ENCODE measurements at places on chromosomes 11 and 22. TPM values are rescaled to one million over a fixed set of nuclear protein-coding genes. Genes with fewer than 3 reads are reported as not detected.

DNA sequence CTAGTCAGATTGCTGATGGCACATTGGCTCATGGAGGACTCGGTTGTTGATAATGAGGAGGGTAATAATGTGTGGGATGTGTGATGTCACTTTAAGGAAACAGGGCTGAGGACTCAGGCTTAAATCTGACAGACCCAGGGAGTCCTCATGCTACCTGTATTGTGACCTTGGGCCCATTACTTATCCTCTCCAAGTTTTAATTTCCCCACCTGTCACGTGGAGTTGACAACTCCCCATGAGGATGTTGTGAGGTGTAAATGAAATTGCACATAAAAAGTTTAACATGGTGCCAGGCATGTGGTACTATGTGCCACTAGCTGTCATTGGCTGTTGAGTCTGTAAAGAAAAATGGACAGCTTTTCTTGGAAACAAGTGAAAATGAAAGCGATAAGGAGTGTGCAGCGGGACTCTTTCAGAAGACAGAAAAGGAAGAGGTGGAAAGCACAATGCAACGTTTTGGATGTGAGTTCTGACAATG, 15.3 kb downstream of the IL10RA start:
- H3K27ac ChIP-seq, result no peak overlapping the region
- no peak overlapping the region for H3K4me3 ChIP-seq
- H3K27me3 ChIP-seq, result no peaks in the 10 kb centered on the region
- DNase-seq, result no peak
- no peaks in the 10 kb centered on the region for H3K4me1 ChIP-seq

GRCh38 chr11:133794205-133794604, 51.1 kb downstream of the SPATA19 start:
- H3K27ac ChIP-seq, result no peak overlapping the region
- no peaks in the 10 kb centered on the region for H3K27me3 ChIP-seq
- no peaks in the 10 kb centered on the region for H3K4me1 ChIP-seq
- no peaks in the 10 kb centered on the region for H3K36me3 ChIP-seq
- DNase-seq, result no peak
- no peak overlapping the region for H3K4me3 ChIP-seq

OR10A2 gene
- not detected for total RNA-seq

RIMBP3C gene
- 0.22 TPM for total RNA-seq

TMEM135 gene
- total RNA-seq, result 11.0 TPM

Data from GM23248 (cell line).